CD4-positive, alpha-beta T cell (primary cell): ENCODE measurements at places on chromosomes 12 and 14.

DNA sequence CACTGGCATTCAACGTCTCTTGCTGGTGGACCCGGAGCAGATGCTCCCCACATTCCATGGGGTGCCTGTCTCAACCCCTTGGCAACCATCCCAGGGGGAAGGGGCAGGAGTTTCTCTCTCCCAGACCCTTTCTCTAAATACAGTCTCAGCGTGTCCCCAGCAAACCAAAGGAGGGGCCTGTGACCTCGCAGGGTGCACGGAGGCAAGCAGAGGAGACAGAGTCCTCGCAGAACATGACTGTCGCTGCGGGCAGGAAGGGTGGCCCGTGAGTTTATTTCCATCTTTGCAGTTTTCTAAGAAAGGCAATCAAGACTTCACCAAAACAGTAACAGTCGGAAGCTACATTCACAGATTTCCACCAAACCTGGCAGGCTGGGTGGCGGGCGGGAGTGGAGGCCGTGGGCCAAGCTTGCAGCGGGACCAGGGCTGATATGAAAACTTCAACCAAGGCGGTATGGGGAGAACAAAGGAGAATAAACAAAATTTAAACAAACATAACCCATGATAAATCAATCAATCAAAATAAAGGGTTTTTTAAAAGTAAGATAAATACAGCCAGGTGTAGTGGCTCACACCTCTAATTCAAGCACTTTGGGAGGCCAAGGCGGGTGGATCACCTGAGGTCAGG is 18.6 kb downstream of the BRF1 start:
- DNase-seq: no peak

DNA sequence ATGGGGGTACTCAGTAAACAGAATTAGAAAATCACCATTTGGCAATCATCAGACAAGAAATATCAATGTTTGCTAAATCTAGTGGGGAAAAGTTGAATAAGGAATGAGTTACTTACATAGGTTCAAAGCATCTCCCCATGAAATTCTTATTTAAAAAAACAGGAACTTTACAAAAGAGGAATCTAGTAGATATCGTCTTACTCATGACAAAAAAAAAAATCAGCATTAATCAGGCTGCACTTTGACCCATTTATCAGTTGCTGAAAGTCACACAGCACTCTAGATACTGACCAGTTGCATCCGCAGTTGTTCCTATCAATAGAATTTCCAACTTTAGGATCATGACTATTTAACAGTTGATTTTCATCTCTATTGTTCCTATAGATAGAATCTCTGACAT is 5.8 kb upstream of the DICER1 start:
- no peak for DNase-seq

GRCh38 chr12:104852102-104852501 is 106.0 kb downstream of the SLC41A2 start:
- DNase-seq: no peak

- DNase-seq: peak; percentile 55
Observed at GRCh38 chr12:124551268-124552144, 15.9 kb downstream of the NCOR2 start.

GRCh38 chr12:79367032-79367589 is 323.7 kb downstream of the PAWR start:
- DNase-seq: no peak

DNA sequence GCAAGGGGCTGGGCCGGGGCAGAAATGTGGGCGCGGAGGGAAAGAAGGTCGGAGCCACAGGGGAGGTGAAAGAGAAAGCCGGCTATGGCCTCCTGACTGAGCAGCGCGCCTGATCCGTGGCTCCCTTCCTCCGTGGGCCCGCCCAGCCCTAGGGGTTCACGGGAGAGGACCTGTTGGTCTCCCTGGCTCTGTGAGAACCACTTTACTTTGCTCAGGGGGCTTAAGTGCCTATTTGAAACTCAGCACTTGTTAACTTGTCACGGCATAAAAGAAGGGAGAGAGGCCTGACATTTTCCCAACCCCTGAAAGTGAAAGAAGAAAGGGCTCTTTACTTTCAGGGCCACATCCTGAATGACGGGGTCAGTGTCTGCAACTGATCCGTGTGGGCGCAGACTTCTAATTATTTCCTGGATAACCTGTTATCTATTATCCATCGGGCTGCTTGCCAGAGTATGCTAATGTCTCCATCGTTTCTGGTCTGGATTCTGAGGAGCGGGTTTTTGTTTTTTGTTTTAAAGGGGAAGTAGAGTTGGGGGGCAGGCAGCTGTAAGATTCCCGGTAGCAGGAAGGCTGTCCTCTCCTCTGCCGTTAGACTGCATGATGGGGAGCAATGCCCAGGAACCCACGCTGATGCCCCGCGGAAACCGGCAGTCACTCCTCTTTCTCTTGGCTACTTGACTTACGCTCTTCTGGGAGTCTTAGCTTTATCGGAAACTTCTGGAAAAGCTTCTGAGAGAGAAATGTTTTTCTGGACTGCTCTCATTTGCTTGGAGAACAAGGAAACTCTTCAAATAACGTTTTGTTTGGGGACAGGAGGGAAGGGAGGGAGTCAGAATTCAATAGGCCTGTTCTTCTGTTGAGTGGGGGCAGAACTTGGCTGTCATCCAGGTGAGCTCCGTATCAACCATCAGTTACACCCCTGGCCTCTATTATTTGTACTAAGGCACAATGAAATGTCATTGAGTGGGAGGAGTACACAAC is 127.7 kb upstream of the MAX start:
- DNase-seq: peak; percentile 18

- no peak for DNase-seq
Observed at GRCh38 chr12:52147367-52147963, 44.3 kb downstream of the KRT80 start.

DNA sequence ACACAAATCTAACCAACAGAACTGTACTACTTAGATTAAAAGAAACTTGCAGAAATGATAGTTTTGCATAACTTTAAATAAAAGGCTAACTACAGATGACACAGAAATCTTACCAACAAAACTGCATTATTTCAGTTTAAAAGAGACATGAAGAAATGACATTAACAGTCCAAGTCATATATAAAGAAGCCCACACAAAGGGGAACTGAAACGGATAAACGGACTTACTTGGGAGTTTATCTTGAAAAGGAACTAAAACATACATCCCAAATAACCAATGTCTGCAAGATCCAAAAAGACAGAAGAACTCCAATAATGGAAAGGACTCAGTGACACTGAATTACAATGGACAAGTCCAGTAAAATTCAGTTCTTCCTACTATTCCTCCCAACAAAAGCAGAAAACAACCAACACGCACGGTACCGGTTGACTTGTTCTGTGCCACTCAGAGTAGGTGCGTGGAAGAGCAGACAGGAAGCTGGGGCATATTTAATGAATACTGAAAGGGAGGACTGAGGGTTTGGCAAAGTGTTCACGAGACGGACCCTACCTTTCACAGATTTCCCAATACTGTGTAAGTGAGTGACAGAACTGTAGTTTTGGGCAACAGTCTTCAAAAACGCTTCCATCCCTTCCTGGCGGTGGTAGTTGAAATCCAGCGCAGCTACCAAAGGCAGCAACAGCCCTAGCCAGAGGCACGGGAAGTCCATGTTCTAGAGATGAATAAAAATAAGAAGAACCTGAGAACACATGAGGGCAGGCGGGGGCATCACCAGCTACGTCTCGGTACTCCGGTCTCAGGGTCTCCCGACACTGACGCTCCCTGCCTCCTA is 627 bp downstream of the CPM start:
- DNase-seq: no peak

- no peak for DNase-seq
Observed at GRCh38 chr14:90692826-90693225, 123.4 kb downstream of the TTC7B start.

- DNase-seq: no peak
Observed at GRCh38 chr12:2804393-2805142, 7.9 kb upstream of the ITFG2 start.

DNA sequence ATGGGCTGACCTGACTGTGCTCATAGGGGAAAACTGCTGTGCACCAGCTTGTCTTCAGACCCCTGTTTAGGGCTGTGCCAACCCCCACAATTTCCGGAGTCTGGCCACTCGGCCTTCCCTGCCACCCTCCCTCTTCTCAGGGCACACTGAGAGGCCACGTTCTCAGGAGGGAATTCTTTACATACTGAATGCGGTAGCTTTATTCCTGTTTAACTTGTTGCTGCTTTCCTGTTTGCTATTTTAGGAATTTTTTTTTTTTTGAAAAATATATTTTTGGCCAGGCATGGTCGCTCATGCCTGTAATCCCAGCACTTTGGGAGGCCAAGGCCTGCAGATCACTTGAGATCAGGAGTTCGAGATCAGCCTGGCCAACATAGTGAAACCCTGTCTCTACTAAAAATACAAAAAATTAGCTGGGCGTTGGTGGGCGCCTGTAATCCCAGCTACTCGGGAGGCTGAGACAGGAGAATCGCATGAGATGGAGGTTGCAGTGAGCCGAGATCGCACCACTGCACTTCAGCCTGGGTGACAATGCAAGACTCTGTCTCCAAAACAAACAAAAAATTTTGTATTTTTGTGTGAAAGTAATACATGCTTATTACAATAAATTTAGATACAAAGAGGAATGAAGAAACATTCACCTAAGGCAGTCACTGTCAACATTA is 39.5 kb downstream of the TPCN1 start:
- no peak for DNase-seq

GRCh38 chr12:3200814-3201233 is 123.6 kb downstream of the TSPAN9 start:
- no peak for DNase-seq

GRCh38 chr12:95718006-95718431 is 72.5 kb downstream of the NTN4 start:
- no peak for DNase-seq

- no peak for DNase-seq
Observed at GRCh38 chr14:36522972-36523715, 3.1 kb upstream of the NKX2-1 start.

DNA sequence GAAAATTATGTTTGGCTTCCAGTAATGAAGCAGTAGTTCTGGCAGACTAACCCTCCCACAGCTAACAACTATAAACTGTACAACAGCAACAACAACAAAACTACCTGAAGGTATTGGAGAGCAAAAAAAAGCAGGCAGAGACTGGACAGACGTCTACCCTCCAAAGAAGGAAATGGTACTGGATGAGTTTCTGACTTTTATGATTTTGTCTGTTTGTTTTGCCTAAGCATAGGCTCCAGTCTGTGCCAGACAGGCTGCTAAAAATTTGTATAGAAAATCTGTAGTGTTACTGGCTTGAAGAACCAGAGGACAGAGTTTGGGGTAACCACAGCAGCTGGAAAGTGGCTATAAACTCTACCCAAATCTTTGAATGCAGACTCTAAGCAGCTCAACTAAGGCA is 131.3 kb downstream of the SLC25A47 start:
- DNase-seq: no peak

DNA sequence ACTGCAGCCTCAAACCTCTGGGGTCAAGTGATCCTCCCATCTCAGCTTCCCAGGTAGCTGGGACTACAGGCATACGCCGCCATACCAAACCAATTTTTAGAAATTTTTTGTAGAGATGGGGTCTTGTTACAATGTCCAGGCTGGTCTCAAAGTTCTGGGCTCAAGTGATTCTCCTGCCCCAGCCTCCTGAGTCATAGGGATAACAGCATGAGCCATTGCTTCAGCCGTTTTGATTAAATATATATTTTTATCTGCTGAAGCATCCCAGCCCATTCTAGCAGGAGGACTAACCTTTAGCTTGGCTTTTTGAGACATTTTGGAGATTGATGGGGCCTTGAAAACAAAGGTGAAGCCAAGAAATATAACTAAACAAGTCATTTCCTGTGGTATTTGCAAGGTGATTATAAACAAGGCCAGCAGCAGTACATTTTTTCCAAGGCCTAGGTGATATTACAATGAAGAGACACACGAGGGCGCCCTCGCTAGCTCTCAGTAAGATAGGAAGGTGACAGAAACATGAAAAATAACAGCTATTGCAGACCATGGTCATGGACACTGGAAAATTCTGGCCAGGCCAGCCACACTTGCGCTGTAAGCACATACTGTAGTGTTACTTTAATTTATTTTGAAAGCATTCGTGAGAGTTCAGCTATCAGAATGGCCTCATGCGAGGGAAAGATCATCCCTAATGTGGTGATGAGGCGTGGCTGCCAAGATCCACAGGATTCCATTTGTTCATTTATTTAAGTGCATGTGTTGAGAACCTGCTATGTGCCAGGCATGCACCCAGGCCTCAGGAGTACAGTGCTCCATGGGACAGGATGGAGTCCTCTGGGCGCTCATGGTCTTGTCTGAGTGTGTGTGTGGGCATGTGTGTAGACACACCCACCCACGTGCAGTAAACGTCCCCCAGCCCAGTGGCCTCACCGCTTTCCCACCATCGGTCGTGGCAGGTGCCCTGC is 63.5 kb downstream of the DGLUCY start:
- peak; percentile 57 for DNase-seq

DNA sequence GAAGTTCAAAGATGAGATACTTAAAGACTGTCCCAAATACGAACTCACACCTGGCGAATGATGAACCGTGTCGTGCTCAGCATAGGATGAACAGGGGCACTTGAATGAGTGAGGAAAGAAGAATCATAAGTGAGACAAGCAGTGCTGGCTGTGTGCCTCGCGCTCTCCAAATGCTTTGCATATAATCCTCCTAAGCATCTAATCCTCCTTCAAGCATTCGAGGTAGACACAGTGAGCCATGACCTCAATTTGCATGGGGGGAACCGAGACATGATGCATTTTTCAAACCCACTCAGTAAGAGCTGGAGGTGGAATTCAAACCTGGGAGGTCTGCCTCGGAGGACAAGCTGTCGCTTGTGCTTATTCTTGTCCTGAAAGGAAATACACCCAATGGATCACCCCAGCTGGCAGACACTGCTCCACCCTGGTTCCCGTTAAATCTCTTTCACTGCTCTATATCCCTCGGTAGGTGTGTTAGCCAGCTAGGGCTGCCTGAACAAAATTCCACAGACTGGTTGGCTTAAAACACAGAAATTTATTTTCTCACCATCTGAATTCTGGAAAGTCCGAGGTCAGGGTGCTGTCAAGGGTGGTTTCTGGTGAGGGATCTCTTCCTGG is 274.0 kb downstream of the SLC15A4 start:
- no peak for DNase-seq

- DNase-seq: peak; percentile 20
Observed at GRCh38 chr12:51082561-51083125, 753 bp downstream of the CSRNP2 start.

DNA sequence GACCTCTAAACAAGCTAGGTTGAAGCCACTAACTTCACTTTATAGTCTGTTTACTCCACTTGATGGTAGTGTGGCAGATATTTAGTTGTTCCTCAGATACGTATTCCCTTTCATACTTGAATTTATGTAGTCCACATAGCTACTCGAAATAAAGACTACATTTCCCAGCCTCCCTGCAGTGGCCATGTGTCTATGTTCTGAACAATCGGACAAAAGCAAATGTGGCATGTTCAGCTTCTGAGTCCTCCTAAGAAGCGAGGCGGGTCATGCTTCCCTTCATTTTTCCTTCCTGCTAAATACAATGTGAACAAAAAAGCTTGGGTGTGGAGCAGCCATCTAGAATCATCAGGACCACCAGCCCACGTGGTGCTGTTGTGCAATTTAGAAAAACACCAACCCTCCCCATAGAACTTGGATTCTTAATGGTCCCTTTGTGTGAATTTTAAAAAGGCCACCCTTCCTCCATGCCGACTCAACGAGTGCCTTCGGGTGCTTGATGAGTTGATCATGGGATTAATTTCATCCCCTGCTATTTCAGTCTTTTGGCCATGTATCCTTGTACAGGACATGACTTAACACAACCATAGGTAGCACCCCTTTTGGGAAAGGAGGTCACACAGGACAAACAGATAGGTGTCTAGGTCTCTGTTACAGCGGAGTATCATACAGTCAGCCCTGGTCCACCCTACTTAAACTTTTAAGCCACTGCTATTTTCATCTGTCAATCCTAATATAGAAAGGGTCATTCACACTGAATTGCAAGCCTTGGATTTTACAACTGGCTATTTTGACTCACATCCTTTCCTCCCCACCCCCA is 60.7 kb downstream of the ZFC3H1 start:
- DNase-seq: no peak

- DNase-seq: no peak
Observed at GRCh38 chr14:96909841-96910364, 112.7 kb downstream of the VRK1 start.
